ENCODE measurements at places on chromosomes 5 and 9.

GRCh38 chr5:139091439-139092156, 106.6 kb downstream of the SIL1 start:
- DNase-seq: no peak

DNA sequence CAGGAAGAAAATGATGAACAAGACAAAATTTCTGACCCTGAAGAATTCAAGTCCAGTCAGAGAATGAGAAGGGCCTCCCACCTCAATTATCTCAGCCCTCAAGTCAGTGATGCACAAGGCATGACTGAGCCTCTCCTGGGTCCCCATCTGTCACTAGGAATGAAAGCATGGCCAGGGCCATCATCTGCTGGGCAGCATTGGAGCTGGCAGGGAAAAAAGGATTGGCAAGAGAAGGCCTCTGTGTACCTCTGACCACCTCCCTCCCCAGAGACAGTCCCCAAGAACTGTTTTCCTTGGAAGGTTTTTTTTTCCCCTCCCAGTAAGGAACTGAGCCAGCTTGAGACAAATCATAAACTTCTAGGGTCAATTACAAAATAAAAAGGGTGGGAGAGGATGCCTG, 76.7 kb downstream of the KLHL3 start:
- DNase-seq: no peak

- DNase-seq: no peak
Observed at GRCh38 chr5:43530648-43531047, 15.7 kb upstream of the C5orf34 start.

- no peak for DNase-seq
Observed at GRCh38 chr5:143870362-143870761, 58.4 kb downstream of the HMHB1 start.

DNA sequence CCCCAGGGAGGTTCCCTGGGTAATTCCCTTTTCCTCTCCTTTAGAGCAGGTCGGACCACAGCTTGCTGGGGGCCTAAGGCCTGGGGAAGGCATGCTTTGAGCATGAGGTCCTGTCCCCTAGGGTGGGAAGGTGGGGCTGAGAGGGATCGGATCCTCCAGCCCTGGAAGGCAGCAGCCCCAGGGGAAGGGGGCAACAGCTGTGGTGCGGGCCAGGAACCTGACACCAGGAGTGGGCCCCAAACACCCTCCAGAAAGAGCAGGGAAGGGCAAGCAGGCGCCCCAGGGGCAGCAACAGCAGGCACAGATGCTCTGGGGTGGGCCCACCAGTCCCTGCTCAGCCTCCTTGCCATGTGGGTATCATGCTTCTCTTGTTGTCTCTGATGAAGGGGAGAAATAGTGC, 3.2 kb upstream of the CORO2A start:
- no peak for DNase-seq

DNA sequence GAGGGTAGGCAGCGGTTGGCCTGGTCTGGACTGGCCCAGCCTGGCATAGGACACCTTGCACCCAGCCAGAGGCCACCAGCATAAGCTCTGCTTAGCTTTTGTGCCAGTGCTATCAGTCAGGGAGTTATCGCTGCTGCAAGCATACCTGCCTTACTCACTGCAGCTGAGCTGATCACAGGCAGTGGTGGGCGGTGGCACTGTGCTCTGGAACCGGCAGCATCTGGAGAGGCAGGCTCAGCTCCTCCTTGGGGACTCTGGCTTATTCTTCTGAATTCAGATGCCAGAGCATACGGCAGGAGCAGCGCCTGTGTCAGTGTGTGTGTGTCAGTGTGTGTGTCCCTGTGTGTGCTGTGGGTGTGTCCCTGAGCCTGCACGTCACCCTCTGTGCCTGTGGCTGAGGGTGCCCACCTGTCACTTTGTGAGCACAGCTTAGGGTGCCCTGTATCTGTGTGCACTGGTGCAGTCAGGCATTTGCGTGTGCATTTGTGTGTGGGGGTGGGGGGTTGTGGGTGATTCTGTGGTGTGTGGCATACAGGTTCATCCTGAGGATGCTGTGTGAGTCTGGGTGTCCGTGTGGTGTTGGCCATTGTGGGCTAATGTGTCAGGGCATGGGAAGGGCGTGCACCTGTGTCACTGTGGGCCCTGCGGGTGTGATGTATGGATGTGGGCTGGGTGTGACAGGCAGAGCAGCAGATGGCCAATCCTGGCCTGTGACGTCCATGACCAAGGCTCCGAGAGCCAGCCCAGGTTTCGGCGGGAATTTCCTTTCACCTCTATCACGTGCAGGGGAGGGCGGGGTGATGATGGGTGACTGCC, 23.5 kb downstream of the LMX1B start:
- peak; percentile 22 for DNase-seq

GRCh38 chr5:13985731-13986418, 41.4 kb upstream of the DNAH5 start:
- no peak for DNase-seq

GRCh38 chr9:125513668-125514413, 193.2 kb downstream of the MAPKAP1 start:
- no peak for DNase-seq

DNA sequence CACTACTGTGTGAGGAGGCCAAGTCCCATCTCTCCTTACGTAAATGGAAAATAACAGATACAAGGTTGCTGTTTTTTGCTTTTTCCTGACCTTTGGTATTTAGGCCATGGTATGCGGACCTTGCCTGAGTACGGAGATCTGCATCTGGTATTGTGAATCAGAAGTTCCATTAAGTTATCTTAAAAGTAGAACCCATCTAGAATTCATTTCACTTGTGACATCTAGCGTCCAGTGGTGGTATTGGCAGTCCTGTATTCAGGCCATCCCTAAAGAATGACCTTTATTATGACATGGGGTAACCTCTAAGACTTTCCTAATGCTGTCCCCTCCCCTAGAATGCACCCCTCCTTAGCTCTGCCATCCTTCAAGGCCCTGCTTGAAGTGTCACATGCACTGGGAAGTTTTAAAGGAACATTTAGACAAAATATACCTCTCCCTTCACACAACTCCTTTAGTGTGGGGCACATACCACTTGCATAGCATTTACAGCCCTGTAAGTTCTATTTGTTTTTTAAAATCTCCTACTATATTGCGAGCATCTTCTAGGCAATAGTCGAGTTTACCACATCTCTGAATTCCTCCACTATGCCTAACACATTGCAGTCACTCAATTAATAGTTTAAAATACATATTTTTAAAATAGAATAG, 1.9 kb upstream of the SPDL1 start:
- DNase-seq: peak; percentile 12

DNA sequence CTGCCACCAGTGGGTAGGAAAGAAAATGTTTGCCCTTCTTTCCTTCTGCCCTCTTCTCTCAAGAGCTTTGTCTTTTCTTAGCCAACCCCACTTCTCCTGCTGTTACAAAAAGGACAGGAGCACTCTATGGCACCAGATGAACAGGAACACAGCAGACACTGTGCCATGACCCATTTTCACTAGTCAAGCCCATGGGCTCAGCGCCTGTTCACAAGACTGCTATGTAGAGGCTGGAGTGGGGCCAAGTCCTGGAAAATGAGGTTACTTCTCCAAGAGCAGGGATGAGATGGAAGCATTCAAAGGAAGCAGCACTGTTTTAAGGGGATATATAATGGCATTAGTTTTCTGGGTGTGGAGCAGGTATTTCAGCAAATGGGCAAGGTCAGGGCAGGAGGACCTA, 46.8 kb upstream of the GRAMD2B start:
- no peak for DNase-seq

- DNase-seq: no peak
Observed at GRCh38 chr9:72039532-72039931, 20.9 kb downstream of the C9orf57 start.

DNA sequence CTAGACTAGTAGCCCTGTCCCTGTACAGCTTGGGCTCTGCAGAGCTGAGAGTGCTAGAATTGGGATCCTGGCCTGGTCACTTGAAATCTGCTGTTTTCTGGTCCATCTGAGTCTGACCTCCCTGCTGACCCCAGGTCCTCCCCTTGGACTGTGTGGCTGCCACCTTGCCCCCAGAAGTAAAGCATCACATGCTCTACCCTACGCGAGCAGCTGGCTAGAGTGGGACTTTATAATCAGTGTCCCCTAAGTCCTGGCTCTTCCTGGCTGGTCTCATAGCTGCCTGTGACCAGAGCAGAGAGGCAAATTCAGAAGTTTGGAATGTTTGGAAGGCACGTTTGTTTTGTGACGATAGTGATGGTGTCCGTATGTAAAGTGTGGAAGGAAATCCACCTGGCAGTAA, 81.0 kb downstream of the ARHGEF28 start:
- DNase-seq: no peak

DNA sequence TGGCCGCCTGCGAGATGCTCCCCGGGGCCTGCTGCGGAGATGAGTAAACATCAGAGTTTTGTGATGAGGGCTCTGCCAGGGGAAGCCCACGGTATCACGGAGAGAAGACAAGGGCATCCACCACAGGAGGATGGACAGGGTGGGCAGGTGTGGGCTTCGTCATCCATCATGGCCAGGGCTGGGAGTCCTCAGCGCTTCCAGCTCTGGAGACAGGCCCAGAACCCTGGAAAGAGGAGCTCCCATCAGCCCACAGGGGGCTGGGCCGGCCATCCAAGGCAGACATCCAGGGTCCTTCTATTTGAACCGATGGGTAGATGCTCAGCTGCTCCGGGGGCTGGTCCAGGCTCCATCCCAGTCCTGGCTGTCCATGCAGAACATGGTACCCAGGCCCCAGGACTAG, 22.1 kb upstream of the FCN1 start:
- DNase-seq: no peak

- DNase-seq: no peak
Observed at GRCh38 chr5:7321724-7322123, 74.2 kb upstream of the ADCY2 start.

- DNase-seq: no peak
Observed at GRCh38 chr9:112540800-112541199, 54.2 kb downstream of the KIAA1958 start.

DNA sequence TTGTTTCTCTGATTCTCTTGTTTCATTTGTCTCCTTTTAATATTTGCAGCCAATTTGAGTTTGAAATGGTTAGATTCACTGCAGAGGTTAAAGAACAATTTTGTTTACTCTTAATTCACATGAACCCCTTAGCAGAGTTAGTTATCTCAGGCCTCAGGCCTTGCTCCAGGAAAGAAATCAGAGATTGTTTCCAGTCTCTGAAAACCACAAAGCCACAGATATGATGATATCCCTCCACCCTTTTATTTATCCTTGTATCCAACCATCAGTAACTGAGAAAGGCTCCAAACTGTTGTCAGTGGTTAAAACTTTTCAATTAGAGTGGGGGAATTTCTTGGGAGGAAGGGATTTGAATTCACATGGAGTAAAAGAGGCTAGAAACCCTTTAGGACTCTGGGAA, 406.0 kb upstream of the DMAC1 start:
- DNase-seq: no peak

DNA sequence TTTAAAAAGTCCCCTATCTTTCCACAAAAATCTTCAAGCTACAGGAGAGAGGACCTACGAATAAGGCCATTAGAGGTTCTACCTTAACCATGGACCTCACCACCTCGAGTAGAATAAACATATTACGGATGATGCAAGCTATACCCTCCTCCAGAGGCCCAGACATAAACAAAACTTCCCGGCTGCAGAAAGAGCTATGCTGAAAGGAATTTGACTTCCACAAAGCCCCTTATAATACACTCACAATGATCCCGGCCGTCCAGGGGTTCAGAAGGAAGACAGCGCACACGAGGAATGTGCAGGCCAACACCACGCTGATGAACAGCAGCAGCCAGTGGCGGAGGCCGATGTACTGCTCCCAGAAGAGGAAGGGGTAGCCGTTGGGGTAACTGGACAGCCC, 59.0 kb downstream of the PTCH1 start:
- DNase-seq: no peak

DNA sequence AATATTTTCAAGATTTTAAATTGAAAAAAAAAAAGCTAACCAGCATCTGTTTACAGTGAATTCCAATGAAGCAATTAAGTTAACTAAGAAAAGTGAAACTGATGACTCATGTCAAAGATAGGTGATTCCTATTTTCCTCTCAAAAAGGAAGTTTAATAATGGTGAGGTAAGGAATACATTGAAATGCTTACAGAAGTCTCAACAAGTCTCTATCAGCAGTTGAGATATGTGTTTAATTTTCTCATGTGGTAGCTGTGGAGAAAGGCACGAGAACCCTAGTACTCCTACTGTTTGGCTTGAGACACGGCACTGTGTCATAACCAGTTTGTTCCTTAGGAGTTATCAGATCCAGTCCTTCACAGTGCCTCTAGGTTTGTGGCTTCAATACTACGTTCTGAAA, 114.5 kb downstream of the SLC25A46 start:
- no peak for DNase-seq

DNA sequence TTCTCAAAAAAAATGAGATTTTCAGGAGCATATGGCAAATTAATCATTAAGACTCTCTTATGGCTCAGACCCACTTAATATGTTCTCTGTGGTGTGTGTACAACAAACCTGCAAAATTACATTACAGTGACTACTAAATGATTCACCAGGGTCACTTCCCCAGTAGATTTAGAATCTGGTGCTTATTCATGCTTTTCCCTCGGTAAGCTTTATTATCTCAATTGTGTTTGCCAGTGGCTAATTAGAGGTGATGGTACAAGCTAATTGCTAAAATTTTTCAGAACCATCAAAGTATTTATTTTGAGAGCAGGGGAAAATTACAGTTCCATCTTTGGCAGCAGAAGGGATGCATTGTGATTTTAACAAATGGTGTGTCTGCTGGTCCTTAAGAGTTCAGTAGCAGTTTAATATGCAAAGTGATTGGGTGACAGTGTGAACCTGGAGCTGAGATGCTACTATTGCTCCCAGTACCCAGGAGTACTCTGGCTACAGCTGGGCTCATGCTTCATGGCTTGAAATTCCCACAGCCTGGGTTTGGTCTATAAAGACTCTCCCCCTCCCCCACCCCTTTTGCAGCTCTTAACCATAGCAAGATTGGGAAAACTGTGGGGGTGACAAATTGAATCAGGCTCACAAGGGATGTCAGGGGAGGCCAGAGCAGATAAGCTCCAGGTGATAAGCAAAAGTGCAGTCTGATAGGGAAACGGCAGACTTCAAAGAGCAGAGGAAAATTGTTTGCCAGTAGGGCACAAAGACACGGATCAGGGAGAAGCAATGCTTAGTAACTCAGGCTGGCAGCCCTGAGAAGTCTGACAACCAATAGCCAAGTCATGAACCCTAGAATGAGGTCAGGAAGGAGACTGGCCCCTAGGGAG, 92.8 kb upstream of the RAD23B start:
- no peak for DNase-seq

- no peak for DNase-seq
Observed at GRCh38 chr5:78506261-78507024, 142.1 kb downstream of the LHFPL2 start.

DNA sequence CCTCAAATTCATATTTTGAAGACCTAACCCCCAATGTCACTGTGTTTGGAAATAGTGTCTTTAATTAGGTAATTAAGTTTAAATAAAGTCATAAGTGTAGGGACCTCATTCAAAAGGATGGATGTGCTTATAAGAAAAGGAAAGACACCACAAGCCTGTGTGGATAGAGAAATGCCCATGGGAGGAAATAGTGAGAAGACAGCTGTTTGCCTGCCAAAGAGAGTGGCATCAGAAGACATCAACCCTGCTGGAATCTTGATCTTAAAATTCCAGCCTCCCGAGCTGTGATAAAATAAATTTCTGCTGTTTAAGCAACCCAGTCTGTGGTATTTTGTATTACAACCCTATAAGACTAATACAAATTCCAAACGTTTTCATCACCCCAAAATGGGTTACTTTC, 1867.9 kb upstream of the NUDT12 start:
- no peak for DNase-seq
